ENCODE measurements at places on chromosomes 7 and 10.

GRCh38 chr7:79927116-79927515 lies 207.5 kb upstream of the GNAI1 start:
- no peak for DNase-seq

- DNase-seq, result no peak
Measured at GRCh38 chr10:75982611-75983369, 551.4 kb downstream of the LRMDA start.

GRCh38 chr7:43484678-43485395 lies 98.1 kb upstream of the STK17A start:
- no peak for DNase-seq

- DNase-seq, result no peak
Measured at GRCh38 chr7:121810831-121811672, 61.9 kb upstream of the PTPRZ1 start.

DNA sequence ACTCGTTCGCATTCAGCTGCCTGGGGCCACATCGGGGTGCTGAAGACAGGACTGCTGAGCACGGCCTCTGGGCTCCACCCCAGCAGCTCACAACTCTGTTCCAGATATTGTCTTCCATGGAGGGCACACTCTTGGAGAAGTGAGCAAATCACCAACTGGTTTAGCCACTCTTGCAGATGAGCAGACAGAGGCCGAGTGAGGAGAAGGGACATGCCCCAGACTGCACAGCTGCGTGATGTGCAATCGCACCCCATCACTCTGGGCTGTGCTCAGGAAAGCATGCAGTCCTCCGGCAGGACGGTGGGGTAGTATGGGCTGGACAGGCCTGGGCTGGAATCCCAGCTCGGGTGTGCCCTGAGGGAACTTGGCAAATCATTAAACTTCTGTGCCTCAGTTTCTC lies 111.6 kb downstream of the FAM53B start:
- no peak for DNase-seq

- no peak for DNase-seq
Measured at GRCh38 chr7:27010068-27010467, 85.7 kb downstream of the HOXA1 start.

- DNase-seq, result no peak
Measured at GRCh38 chr10:34699904-34700517, 115.1 kb downstream of the PARD3 start.

DNA sequence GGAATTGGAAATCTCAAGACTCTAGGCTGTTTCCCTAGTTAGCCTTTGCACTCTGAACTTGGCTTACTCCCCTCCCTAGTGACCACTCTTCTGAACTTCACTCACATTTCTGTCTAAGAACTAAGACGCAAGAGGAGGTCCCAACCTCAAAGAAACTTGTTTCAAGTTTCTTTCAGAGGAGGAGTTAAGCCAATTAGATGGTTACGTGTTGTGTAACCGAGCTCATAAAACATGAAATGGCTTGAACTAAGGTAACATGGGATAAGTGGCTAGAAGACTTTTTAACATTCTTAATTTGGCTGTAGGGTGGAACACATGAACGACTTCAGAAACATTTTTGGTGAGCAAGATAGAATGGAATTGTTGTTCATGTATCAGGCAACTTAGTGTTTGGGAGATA lies 39.5 kb upstream of the SEC61G start:
- DNase-seq, result no peak

- DNase-seq, result no peak
Measured at GRCh38 chr7:47787249-47788069, 160.8 kb downstream of the PKD1L1 start.

DNA sequence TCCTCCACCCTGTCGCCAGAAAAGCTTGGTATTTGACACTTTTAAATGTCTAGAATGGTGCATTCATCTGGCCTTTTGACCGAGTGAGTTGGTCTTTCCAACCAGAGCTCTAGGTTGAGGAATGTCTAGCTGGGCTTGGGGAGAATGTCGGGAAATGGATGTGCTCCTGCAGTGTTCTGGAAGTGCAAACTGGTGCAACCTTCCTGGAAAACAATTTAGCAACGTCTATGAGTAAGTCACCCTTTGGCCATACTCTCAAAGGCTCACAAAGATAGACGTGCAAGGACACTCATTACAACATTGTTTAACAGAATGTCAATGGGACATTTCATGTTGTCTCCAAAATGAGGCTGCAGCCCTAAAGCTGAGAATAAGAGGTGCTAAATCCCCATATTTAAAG lies 12.2 kb upstream of the NMT2 start:
- DNase-seq, result no peak

- no peak for DNase-seq
Measured at GRCh38 chr7:5423976-5424748, 528 bp upstream of the TNRC18 start.

DNA sequence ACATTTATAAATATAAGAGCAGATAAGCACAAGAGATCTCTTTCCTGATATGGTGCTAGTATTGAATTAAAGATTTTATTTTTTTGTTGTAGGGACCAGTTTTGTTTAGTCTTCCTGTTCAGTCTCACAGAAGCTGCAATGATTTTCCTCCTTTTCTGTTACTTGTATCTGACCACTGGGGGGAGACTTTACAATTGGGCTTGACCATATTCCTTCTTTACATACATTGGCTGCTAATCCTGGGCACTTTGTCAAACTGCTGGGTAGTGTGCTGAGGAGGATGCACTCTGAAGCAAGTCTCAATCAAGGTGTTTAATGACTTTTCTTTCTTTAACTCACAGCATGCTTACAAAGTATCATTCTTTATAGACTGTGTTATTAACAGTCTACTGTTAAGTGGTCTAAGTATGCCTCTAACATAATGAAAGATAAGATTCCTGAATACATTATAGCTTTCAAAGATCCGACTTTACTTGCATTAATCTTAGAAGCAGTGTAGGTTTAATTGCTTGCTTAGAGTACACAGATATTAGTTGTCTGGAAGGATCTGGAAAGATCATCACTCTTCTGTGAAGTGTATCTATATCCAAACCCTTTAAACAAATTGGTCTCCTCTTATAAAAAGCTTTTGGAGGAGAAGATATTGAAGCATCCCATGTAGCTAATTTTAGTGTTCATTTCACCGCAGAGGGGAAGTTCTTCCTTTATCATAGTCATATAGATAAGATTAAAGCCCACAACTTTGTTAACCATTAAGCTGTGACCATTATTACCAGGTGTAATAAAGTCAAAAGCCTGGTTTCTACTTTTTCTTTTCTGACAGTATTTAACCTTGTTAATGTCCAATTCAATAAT lies 3.1 kb downstream of the PALS2 start:
- no peak for DNase-seq

DNA sequence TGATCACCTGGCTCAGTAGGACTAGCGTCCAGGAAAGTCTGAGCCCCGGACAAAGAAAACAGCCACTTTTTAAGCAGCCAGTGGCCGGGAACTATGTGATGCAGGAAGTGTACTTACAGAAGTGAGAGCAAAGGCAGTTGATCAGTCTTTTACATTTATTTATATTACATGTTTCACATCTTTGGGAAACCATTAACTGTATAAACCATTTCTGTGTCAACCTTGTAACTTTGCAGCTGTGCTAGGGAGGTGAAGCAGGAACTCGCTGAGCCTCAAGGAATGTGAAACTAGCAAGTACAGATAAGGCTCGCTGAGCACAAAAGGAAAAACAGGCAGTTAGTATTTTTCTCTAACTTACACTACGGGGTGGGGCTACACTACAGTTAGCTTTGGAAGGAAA lies 39.9 kb upstream of the HECW1 start:
- no peak for DNase-seq

Data from activated CD4-positive, alpha-beta T cell treated with anti-CD3 and anti-CD28 coated beads for 24 hours (primary cell).